CD4-positive, alpha-beta T cell treated with Interferon alpha-2 for 1 hour (primary cell): ENCODE measurements at places on chromosomes 12 and 14.

GRCh38 chr12:61302282-61302681 is 957.9 kb upstream of the USP15 start:
- no peak for DNase-seq

GRCh38 chr14:74583689-74584434 is 28.2 kb downstream of the LTBP2 start:
- no peak for DNase-seq

GRCh38 chr14:70442750-70443149 is 9.2 kb upstream of the ADAM21 start:
- no peak for DNase-seq

DNA sequence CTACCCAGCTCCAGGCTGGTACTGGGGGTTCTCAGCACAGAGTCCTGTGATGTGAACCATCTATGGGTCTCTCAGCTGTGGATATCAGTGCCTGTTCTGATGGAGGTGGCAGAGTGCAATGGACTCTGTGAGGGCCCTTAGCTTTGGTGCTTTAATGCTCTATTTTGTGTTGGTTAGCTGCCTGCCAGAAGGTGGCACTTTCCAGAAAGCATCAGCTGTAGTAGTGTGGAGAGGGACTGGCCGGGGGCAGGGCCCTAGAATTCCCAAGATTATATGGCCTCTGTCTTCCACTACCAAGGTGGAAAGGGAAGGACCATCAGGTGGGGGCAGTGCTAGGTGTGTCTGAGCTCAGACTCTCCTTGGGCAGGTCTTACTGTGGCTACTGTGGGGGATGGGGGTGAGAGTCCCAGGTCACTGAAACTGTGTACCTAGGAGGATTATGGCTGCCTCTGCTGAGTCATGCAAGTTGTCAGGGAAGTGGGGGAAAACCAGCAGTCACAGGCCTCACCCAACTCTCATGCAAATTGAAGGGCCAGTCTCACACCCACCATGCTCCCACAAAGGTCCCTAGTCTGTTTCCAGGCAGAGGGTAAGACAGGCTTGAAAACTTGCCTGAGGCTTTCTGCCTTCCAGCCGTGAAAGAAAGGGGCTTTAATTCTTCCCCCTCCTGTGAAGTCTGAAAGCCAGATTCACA is 878.1 kb downstream of the C12orf50 start:
- no peak for DNase-seq

GRCh38 chr12:5497329-5498053 is 65.6 kb downstream of the NTF3 start:
- no peak for DNase-seq
